NCI-H1105 treated with DMSO at 0.1 percent for 48 hours (cell line): ENCODE measurements at places on chromosomes 1 and 21.

GRCh38 chr1:9203511-9203982 lies 31.0 kb upstream of the H6PD start:
- no peak for DNase-seq

GRCh38 chr21:45300786-45301520 lies 13.3 kb upstream of the POFUT2 start:
- DNase-seq, result no peak

DNA sequence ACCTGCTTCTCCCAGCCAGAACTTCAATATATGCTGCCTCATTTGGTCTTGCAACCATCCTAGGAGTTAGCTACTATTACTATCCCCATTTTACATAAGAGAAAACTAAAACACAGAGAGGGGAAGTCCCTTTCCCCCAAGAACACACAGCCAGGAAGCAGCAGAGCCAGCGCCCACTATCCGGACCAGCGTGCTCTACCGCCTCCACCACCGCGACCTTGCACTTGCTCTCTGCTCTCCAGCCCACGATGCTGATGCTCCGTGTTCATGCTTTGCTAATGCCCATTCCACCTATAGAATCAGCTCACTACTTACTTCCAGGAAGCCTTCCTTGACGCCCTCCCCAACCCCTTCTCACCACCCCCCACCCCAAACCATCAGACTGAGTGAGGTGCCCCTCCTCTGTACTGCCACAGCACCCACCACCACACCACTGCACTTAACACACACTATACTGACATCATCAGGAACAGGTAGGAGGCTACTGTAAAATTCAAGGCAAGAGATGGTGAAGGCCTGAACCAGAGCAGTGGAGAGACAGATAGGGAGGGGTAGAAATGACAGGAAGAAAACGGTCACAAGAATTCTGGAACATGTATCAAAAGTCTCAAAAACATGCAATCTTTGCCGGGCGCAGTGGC lies 9.4 kb downstream of the TMEM53 start:
- no peak for DNase-seq

DNA sequence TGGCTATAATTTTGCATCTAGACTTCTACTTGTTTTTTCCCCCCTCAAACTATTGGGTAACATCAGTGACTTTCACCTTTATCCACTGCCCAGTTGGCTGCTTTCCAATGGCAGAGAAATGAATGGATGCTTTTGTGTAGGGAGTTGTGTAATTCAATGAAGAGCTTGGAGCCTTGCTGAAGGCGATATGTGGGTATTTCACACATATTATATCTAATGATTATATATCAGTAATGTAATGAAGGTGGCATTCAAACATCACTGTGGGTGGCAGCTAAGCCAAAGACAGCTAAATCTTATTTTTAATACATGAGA lies 81.2 kb downstream of the TGFB2 start:
- DNase-seq, result peak; percentile 25

DNA sequence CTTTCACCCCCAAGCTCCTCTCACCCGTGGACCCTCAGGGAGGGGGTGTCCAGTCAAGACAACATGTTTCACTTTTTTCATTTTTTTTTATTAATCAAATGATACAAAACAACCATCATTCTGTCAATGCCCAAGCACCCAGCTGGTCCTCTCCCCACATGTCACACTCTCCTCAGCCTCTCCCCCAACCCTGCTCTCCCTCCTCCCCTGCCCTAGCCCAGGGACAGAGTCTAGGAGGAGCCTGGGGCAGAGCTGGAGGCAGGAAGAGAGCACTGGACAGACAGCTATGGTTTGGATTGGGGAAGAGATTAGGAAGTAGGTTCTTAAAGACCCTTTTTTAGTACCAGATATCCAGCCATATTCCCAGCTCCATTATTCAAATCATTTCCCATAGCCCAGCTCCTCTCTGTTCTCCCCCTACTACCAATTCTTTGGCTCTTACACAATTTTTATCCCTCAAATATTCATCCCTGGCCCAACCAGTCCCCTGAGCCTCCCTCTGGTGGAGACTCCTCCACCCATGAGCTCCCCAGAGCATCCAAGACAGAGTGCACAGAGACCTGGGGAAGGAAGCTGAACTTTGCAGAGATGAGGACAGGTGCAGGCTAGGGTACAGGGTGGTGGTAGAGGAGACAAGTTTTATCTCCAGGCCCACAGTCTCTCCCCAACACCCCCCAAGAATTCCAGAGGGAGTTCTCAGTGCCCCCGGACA lies 1.4 kb upstream of the S100A16 start:
- DNase-seq, result no peak

DNA sequence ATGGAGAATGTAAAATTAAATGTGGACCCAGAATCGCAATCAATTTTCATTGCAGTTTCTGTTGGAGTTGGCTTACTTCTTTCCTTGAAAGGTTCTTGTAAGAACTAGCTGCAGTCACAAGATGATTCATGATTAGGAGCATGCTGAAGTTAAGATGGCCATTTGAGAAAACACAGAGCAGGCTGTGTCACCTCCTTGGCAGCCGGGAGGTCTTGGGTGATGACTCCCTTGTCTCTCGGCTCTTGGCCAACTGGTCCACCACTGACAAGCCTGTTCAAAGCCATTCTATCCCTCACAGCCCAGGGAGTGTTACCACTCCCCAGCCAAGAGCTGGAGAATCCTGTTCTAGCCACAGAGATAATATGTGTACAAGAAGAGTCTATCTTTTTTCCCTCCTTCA lies 40.6 kb downstream of the OPTC start:
- no peak for DNase-seq

GRCh38 chr1:165635329-165635728 lies 4.3 kb downstream of the MGST3 start:
- no peak for DNase-seq

GRCh38 chr1:218266356-218266755 lies 18.7 kb upstream of the RRP15 start:
- DNase-seq, result no peak

GRCh38 chr1:240004086-240004749 lies 87.5 kb upstream of the FMN2 start:
- DNase-seq, result no peak

DNA sequence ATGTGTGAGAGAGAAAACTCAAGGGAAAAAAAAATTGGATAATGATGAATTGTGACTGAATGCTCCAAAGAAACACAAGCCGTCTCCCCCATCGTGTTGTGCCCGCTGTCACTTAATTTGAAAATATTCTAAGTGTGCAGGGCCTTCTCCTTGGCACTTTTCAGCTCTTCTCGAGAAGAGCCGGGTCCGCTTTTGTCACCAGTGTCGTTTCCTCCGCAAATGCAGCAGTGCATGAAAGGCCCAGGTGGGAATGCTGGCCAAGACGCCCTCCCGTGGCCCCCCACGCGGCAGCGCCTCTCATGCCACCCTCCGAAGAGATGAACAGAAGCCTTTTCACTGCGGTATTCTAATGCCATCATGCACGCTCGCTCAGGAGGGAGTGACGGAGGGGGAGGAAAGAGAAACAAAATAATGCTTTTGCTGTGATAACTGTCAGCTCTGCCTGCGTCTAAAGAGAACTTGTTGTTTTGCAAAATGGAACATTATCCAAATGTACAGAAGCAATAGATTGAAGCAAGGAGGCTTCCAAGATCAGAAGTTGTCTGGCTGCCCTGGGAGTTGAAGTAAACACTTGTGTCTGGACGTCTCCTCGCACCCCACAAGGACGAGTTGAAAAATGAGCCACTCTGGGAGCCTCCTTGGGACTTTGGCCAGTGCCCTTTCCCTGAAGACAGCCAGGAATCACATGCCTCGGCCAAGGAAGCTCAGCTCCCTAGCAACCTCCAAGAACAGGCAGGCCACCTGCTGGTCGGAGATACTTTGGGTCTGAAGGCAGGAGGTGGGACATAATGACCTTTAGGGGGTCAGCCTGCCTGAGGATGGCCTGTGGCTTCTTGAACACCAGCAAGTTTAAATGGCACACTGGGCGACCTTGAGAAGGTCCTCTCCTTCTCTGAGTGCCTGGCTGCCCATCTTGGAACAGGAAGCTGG lies 166.1 kb upstream of the ZC3H12A start:
- no peak for DNase-seq

- peak; percentile 63 for DNase-seq
Observed at GRCh38 chr1:40153073-40153770, 8.0 kb upstream of the RLF start.

DNA sequence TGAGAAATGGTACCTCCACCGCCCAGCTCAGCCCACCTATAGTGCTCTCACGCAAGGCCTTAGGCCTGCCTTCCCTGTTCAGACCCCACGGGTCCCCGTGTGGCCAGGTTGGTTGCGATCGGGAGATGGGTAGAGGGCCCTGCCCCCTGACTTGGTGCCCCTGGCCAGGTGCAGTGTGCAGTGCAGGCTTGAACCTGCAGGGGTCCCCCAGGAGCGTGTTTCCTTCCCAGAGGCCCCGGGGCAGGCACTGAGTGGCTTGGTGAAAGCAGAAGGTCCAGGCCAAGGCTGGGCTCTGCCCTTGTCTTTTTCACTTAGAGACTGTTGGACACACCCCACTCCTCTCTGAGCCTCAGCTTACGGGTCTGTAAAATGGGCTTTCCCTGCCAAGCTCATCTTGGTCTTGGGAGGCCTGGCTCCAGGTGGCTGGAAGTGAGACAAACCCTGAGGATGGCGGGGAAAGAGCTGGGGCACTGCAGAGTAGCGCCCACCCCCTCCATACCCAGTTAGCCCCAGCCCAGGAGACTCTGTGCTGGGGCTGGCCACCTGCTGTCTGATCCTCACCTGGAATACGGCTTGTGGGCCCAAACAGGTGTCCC lies 9.3 kb upstream of the HES5 start:
- no peak for DNase-seq

GRCh38 chr1:41658431-41659158 lies 174.1 kb upstream of the EDN2 start:
- no peak for DNase-seq

DNA sequence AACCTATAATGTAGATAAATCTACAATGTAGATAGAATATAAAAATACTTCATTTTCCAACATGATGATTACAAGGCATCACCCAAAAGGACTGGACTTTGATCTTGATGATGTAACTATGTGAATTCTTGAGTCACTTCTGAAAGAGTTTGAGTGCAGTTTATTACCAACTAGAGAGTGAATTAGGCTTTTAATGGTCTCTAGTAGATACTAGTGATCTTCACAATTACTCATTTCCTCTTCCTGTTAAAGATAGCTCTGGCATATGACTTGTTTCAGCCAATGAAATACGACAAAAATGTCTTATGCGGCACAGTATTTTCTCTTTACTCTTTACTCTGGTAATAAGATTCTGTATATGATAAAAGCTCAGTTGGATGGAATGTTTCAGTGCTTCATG lies 1588.1 kb upstream of the B3GALT2 start:
- DNase-seq, result no peak

DNA sequence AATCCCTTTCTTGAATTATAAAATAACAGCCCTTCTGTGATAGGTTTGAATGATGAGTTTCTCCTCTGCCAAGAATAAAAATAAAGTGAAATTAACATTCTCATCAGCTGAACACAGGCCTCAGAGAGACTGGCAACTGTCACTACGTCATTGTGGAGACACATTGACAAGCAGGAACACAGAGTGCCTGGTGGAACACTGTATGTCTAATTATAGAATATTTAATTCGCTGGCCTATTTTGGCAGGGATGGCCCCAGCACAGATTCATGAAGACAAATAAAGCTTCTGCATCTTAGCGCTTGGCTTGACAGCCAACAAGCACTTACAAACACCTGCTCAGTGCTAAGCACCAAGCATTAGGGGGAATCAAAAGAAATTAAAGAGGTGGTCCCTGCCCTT lies 52.0 kb upstream of the SMYD2 start:
- DNase-seq, result peak; percentile 12

DNA sequence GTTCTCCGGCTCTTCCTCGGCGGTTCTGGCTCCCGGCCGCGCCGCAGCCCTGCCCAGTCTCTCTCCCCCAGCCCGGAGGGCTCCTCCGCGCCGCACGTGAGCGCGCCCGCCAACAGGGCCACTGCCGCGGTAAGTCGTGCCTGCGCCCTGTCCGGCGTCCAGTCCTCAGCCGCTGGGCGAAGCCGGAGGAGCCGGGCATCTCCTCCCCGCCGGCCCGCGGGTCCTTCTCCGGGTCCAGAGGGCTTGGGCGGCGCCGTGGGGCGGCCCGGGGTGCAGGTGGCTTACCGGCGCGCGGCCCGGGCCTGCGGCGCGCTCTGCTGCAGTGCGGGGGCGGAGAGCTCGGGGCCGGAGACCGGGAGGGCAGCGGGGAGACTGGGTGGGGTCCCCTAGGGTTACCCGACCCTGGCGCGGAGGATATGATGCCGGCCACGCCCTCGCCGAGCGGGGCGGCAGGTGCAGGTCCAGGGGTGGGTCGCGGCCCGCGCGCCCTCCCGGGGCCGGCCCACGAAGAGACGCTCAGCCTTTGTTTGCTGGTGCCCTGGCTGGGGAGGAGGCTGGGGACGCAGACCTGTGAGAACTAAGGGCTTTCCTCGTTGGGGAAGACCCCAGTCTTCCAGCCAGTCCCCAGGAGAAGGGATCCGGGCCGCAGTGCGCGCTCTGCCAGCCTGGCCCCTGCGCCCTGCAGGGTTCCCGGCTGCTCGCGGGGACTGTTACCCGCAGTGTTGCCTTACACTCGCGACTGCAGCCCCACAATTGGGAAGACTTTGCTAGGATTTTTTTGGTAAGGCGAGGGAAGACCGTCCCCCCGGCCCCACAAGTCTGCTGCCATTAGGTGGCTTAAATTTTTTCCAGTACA lies at the start of gene DOP1B:
Gene DOP1B (plus strand): TSS at position 10 of the 856 bp plus-strand sequence. CDS start 7,910 bp downstream, outside the sequence.
- peak; percentile 55 for DNase-seq

DNA sequence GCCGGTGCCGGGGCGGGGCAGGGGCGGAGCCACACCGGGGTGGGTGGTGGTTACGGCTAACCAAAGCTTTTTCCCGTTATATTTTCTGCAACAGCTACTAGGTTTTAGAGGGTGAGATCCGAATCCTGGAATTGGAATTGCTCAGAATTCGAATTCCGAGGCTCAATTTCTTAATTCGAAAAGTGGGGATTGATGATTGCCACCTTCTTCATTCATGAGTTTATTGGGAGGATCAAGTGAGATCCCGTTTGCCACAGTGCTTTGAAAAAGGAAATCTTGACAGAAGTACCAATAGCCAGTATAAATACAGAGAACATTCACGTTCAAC lies 207 bp upstream of the SVBP start:
- DNase-seq, result no peak

DNA sequence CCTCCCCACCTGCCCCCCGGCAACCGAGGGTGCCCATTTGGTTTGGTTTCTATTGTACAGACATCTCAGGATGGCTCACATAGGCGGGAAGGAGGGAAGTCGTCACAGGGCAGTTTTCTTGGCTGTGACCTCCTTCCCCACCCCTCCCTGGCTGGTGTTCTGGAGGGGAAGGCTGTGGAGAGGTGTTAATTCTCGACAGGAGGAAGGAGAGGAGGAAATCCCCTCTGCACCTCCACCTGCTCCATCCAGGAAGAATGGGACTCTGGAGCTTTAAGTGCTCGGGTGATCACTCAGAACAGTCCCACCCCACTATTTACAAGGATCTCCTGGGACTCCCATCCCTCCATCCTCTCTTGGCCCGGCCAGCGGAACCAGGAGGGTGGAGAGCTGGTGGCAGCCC lies 7.6 kb downstream of the MEX3A start:
- DNase-seq, result no peak

- DNase-seq, result no peak
Observed at GRCh38 chr1:225885336-225885735, 3.2 kb upstream of the TMEM63A start.

- DNase-seq, result no peak
Observed at GRCh38 chr1:172185996-172186395, 234.5 kb upstream of the C1orf105 start.
